Naive thymus-derived CD4-positive, alpha-beta T cell (primary cell): ENCODE measurements at places on chromosomes 4 and X. TPM values are rescaled to one million over a fixed set of nuclear protein-coding genes. Genes with fewer than 3 reads are reported as not detected.

GRCh38 chr4:153610623-153611376 is 73.3 kb upstream of the TLR2 start:
- DNase-seq: no peak

DNA sequence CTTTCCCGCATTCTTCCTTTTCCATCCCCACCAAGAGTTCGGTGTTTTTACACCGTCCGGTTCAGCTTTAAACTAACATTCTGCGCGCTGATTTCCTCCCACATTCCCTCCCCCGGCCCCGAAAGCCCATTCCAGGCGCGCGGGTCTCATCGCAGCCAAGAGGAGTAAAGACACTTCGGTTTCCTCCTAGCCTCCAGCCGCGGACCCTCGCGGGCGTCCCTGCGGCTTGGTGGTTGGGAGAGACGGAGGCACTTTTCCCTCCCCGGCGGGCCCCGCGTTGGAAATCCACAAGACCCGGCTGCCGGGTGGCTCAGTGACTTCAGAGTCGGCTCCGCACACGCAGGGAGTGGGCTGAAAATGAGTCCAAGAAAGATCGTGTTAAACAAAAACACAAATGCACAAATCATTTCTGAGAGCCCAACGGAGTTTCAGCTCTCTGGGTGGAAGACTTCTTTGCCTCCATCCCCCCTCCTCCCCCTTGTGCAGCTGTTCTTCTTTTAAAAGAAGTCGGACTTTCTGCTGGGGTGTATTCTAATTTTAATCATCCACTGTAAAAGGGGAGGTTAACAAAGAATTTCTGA is 2.0 kb upstream of the ARX start:
- DNase-seq: no peak

- DNase-seq: no peak
Measured at GRCh38 chrX:67734111-67734753, 190.4 kb downstream of the AR start.

GRCh38 chr4:106679063-106679462 is 310.5 kb upstream of the GIMD1 start:
- no peak for DNase-seq

The PABPC1L2B gene
- not detected in 2 replicates for total RNA-seq

DNA sequence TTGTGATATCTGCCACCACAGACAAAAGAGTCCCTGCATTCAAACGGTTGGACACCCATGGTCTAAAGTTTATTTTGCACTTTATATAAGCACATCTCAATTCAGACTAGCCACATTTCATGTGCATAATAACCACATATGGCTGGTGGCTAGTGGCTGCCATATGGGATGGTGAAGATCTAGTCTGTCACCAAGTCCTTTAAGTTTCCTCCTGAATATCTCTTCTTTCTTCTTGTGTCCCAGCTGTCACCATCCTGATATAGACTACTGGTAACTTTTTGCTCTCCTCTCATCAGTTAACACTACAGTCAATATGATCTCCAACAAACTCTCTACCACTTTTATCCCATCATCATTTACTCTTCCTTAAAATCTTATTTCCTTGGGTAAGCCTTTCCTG is 9.3 kb downstream of the HSPA4L start:
- no peak for DNase-seq

- peak; percentile 78 for DNase-seq
Measured at GRCh38 chrX:124736553-124737270, 390.3 kb downstream of the SH2D1A start.

DNA sequence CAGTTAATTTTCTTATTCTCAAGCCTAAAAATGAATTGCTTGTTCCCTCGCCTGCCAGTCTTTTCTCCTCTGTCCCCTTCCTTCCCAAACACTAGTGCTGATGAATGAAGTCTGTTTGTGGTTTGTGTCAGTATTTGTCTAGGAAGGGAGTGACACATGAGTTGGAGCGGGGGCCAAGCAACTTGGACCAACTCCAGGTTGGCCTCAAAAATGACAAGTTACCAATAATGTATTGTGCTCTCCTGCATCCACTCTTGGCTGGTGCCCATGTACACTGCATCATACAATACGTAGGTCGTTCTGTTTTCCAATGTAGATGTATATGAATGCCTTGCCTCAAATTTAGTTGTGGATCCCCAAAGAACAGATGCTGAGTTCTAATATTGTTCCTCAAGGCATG is 223.0 kb upstream of the GPC4 start:
- DNase-seq: no peak

The FGF13 gene
- total RNA-seq: not detected

DNA sequence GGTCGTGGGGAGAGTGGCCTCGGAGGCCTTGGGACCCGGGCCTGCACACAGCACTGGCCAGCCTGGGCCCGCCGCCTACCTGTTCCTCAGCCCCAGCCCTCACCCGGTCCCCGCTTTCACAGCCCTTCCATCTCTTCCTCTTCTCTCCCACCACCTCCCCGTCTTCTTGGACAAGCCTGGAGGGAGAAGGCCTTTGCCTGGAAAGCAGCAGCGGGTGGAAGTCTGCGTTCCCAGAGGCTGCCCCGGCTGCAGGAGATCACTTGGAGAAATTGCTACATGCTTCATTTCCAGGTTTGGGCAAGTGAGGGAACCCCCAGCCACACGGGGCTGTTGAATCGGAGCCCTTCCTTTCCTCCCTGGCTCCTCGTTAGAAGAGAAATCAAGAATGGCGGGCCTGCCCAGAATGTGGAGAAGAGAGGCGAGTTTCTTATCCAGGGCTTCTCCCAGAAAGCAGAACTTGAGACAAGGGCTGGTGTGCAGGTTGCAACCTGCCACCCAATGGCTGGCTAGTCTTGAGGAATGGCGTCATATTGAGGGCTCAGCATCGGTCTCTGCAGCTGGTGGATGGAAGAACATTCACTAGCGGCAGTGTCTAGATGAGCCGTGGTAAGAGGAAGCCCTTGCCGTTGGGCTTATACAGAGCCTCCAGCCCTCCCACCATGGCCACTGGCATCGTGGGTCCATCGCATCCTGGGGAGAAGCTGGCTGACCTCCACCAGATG is 1.2 kb upstream of the PDZD4 start:
- DNase-seq: no peak

DNA sequence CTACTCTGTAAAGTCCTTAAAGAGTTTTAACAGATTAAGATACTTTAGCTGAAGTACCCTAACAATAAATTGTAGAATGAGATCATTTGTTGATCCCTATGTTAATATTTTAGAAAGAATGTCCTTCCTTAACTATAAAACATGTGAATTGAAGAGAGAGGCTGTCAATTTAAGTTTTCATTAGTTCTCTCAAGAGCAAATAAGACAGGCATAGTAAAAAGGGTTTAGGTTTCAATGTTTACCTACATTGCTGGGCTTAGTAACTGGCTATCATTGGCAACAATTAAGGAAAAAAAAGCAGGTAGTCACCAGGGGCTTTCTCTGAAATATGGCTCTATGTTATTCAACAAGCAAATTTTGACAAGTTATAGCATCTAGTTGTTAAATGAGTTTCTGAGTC is 91.5 kb downstream of the ATRX start:
- DNase-seq: no peak

- DNase-seq: no peak
Measured at GRCh38 chr4:85869181-85869580, 394.2 kb downstream of the ARHGAP24 start.

The UGT2B17 gene
- total RNA-seq: not detected

DNA sequence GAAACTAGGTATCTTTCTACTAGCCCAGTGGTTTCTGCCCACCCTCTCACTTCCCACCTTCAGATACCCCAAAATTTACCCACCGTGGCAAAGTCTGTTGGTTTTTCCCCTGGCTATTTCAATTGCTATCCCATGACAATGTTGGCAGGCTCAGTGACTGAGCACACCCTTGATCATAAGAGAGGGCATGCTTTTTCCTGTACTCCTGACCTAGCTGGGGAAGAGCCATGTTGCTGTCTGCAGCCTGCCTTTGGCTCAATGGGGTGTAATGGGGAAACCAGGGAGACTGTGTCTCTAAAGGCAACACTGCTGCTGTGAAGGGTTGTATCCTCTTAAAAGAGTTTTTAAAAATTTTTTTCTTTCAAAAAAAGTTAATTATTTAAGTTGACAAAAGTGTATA is 90.4 kb upstream of the CITED1 start:
- no peak for DNase-seq

The GUCY1A1 gene
- total RNA-seq: 3.1 TPM

- DNase-seq: no peak
Measured at GRCh38 chr4:123090886-123091285, 168.5 kb upstream of the NUDT6 start.

The MAGEA9B gene
- not detected in 2 replicates for total RNA-seq

The SMARCA1 gene
- total RNA-seq: 2.9 TPM

The RNF113A gene
- total RNA-seq: 38.7 TPM

The NXF2B gene
- not detected in 2 replicates for total RNA-seq

DNA sequence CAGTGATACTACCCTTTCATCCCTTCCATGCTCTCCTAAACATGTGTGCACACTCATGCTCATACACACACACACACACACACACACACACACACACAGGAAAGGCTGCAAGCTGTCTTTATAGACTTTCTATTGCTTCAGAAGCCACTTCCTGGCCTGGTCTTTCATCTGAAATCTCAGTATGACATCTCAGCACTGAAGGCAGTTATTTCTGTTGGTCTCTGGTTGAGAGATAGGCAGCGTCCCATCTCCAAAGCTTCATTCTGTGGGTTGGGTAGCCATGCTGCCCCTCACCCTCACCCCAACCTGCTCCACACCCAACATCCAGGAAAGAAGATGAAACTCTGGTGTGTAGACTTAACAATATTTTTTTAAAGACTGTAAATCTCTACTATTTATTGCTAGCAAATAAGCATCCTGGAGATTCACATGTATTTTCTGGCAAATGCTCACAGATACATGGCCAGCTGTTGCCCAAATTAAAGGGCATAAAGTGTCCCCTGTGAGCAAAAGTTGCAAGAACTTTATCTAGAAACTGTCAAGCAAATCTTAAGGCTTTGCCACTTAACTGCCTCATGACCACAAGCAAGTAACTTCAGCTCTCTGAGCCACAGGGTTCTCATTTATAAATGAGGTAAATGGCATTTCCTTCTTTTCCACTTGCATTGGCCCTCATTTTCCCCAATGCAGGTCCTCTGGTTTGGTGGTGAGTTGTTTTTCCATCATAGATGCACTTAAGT is 189.8 kb upstream of the AFF2 start:
- DNase-seq: peak; percentile 76
